Osteoblast (primary cell): ENCODE measurements at places on chromosomes 7 and 10.

DNA sequence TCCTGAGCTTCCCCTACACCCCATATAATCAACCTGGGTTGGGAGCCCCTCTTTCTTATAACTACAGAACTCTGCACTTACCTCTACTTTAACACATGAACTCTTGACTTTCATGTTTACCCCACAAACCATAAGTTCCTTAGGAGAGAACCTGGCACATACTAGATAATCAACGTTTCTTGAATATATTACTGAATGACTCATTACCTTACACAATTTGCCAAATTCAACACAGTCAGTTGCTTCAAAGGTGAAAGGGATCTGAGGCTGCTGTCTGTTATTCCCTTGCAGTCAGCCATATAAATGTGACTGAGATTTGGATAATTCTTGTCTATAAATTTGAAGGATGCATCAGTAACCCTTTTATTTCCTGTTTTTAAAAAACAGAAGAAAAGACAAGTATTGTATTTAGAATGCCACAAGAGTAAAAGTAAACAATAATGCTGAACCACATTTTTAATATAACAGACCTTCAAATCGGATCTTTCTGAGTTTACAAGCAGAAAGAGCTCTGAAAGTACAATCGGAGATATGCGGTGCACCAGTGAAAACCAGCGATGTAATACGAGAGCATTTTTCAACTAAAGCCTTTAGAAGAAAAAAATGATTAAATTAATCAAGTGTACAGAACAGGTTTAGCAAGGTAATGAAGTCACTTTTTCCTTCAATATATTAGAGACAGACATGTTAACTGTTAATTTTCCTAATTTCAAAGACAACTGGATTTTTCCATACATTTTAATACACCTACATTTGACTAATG, 29.5 kb upstream of the LRRC17 start:
- DNase-seq: no peak

GRCh38 chr7:2934984-2935740, 91.1 kb upstream of the GNA12 start:
- peak; percentile 79 for DNase-seq

- DNase-seq: peak; percentile 78
Measured at GRCh38 chr10:99631496-99631895, 11.3 kb upstream of the SLC25A28 start.

DNA sequence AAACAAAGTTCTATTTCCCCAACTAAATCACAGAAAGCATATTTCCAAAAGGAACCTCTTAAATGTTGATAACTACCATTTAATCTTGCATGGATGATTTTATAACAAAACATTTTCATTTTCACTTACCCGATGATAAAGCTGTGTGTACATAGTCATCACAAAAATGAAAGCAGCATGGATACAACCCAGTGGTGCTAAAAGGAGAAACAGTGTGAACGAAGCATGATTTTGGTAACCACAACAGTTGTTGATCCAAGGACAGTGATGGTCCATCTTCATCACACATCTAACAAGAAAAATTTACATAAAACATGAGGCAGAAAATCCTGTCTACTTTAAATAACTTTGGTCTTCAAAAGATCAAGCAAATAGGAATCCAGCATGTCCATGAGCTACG, 4.7 kb downstream of the ZDHHC6 start:
- DNase-seq: no peak

GRCh38 chr10:11022213-11022612, 4.5 kb downstream of the CELF2 start:
- DNase-seq: no peak

DNA sequence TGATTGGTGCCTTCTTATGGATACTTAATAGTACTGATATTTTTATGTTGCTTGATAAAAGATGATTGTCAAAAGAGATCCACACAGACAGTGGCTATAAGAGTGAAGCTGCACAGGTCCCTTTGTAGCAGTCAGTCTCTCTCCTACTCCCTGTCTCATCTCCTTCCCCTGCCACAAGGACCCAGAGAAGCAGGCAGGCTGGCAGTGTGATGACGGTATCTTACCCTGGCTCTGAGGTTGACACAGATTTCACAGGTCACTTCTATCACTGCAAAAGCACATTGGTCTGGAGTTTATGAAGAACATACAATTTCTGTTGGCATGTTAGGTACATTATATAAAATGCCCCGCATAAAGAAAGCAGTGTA, 64.4 kb upstream of the AHR start:
- no peak for DNase-seq

DNA sequence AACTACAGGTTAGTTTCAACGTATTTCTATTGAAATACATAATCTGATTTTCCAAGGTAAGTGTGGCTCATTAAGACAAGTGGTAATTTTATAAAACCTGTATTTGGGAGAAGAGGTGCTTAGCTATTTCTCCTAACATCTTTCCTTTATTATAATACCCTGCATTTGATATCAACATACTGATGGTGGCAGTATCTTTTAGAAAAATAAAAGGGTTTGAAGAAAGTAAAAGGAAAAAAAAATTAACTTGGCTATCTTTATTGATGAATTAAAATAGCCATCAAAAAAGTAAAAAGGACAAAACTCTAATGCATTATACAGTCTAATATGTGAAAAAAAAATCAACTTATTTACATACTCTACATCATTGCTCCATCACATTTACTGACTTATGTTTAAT, 68.0 kb downstream of the NRBF2 start:
- DNase-seq: no peak

DNA sequence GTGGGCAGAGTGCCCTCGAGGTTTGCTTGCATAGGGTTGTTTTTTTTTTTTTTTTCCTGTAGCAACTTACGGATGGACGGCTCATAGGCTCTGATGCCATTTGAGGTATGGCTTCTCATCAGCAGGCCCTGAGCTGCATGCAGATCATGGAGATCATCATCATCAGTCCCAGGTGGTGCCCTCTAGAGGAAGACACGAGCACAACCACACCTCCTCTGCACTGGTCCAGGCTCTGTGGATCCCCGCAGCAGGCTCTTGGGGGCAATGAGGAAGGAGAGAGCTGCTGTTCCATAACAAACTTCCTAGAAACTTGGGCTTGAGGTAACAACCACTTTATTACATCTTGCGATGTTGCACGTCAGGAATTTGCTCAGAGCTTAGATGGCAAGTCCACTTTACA, 132.7 kb upstream of the CXCL12 start:
- no peak for DNase-seq

DNA sequence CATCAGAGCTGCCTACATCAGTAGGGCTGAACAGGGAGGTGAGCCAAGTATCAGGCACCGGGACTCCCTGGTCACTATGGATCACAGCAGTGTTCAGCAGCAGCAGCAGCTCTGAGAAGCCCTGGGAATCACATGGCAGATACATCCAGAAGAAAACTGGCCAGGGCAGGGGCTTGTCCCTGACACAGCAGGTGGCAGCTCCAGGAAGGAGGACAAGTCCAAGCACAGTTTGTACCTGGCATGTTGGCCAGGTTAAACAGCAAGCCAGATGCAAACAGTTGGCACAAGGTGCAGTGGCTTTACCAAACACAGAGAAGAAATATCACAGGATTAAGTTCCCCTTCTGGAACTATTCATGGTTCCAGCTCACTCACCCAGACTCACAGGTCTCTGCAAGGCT, 139.4 kb downstream of the KCNMA1 start:
- DNase-seq: no peak

DNA sequence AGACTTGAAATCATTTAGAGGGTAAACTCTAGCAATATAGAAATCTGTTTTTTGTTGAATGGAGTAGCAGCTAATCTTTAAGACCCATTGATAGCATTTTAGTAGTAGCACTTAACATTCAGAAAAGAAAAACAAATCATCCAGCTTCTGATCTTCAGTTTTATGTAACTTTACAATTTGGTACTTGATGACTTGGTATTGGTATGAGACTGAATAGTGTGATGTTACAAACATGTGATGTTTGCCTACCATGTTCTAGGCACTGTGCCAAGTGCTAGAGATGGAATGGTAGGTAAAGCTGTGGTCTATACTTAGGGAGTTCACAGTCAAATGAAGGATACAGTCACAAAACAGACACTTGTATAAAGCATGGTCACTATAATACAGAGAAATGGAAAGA, 21.3 kb downstream of the ZEB1 start:
- DNase-seq: no peak

DNA sequence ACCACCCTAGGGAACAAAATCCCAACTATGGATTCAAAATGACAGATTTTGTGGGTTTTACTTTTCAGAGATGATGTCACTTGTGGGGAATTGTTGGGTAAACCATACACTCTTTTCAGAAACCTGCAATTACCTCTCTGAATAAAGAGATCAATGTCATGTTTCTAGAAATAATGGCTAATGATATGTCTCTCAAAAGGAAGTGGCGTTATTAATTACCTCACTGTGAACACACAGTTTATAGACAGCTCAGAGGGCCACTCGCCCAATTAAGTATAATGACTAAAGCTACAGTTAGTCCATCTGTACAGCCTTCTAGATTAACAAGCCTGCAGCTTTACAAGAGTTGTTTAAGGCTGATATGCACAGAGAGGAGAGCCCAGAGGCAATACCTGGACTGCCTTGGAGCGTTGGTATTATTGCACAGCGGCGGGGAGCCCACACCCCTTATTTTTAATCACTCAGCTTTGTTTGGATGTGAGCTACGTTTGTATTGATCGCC, 79.5 kb downstream of the RAB11FIP2 start:
- DNase-seq: no peak

- no peak for DNase-seq
Measured at GRCh38 chr7:117146511-117146910, 176.3 kb downstream of the WNT2 start.

DNA sequence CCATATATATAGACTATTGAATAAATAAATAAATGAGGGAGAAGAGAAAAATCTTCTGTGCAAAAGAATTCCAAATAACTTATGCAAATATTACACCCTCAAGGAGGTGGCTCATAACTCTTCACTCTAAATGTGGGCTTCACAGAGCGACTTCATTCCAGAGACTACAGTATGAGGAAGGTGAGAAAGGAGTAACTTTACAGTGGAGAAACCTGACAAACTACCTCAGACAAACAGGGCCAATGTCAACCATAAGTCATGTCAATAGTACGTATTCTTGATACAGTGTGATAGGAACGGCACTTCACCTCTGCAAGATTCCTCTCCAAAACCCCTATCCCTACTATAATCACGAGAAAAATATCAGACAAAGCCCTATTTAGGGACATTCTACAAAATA, 158.4 kb upstream of the NAMPT start:
- no peak for DNase-seq
